Activated CD4-positive, alpha-beta T cell treated with anti-CD3 and anti-CD28 coated beads for 4 hours (primary cell): ENCODE measurements at places on chromosomes 5 and 9.

DNA sequence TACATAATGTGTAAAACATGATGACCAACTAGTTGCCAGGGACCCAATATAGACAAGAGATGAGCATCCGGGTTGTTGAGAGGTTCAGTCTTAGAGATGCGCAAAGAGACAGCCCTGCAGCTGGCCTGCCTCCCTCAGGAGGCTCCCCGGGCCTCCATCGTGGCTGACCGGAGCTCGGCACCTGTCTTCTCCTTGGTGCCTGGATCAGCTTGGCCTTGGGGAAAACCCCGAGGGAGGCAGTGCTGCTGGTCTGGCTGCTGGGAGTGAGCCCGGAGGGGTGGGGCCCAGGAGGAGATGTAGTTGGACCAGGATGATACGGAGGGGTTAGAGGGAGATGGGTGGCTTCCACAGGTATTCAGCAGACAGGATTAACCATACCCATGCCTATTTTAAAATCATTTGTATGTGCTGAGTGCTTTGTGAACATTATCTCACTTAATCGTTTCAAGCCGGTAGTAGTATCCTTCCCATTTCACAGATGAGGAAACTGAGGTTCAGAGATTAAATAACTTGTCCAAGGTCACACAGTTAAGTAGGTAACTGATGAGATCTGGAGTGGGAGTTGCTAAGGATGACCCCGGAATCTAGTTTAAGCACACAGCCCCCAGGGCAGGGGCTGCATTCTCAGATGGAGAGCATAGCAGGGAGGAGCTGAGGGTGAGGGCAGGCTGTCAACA is 173.8 kb downstream of the COL23A1 start:
- DNase-seq = no peak

DNA sequence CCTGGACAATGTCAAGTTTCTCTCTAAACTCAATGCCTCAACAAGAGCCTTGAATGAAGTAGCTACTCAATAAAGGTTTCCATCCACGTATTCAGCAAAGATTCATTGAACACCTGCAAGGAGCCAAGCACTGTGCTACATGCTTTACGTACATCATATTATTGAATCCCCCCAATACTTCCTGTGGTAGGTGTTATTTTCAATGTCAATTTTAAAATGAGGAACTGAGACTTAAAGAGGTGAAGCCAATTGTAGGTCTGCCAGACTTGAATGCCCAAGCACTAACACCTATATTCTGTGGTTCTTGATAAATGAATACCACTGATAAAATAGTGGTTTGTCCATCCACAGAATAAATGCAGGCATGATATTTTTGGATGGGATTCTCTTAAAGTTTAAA is 162.3 kb downstream of the DRD1 start:
- no peak for DNase-seq

DNA sequence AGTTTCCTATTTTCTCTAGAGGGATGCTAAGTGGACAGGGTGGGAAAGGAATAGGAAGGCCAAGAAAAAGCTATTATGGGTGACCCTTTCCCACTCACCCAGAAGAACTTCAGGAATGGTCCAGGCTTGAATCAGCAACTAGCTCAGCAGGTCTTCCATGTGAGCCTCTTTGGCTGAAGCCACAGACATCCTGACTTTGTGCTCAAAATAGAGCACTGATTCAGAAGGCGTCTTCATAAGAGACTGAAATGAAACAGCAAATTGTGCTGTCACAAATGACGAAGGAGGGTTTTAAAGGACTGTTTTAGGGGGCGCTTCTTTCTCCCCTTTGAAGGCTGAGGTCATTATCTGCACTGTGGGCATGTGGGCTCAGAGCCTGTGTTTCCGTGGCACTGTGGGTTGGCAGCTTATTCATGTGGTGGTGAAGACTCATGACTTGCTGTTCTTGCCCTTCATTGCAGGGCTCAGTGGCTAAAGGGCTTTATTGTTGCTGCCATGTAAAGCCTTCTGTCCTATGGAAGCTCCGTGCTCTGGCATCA is 65.8 kb upstream of the NFIL3 start:
- DNase-seq = no peak

DNA sequence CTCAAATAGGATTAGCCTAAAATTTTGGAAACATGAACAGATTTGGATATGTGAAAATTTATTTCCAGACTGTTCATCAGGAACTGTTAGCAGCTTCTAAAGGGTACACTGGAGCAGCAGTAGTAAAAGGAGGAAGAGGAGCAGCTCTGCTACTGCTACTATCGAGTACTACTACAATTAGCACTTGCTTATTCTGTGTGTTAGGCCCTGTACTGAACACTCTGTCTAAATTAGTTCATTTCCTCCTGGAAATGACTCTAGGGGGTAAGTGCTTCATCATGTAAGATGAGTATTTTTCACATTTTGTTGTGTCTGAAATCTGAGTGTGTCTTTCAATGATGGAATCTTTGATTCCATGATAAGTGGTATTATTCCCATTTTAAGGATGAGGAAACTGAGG is 9.8 kb downstream of the CD274 start:
- no peak for DNase-seq

GRCh38 chr5:40776658-40776977 is 20.9 kb upstream of the TTC33 start:
- no peak for DNase-seq

- no peak for DNase-seq
These were observed 284.5 kb upstream of the VLDLR start for GRCh38 chr9:2337131-2337530.

- no peak for DNase-seq
These were observed 509.1 kb downstream of the RASEF start for GRCh38 chr9:82553654-82554366.
